ENCODE measurements at places on chromosomes 5 and 9. TPM values are rescaled to one million over a fixed set of nuclear protein-coding genes. Genes with fewer than 3 reads are reported as not detected.

GRCh38 chr9:127634698-127635097, 22.6 kb downstream of the STXBP1 start:
- DNase-seq, result no peak

DNA sequence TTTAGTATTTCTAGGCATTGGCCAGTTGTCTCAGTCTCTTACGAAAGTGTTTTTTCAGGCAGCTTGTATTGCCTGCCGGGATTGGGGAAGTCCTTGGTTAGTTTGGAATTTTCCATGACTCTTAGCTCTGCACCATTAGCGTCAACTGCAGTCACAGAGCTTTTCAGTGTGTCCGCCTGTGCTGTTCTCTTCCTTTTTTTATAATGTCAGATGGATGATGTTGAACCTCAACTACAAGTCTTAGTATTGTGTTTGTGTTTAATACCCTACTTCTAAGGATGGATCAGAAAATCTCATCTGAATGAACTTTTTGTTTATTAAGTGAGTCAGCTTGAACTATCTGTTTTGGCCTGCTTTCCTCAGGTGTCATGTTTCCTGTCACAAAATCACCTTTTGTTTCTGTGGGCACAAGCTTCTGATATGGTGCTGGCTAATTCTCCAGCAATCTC, 33.1 kb downstream of the ATP6V0E1 start:
- DNase-seq, result no peak

GRCh38 chr5:177964471-177964870, 31.6 kb downstream of the PROP1 start:
- DNase-seq, result no peak

DNA sequence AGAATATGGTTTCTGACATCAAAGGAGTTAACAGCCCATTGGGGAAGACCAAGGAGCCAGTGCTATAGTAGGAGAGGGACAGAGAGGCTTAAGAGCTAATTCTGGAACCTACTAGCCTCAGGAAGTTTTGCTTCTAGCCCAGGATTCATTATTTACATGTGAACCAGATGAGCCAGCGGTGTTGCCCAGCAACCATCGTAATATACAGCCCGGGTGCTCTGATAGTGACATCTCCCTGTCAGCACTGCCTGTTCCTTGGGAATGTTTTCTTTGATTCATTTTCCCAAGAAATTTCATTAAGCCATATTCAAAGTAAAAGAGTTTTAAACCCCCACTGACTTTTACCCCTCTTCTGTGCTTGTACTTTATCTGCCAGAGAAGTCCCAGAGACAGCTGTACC, 217.4 kb upstream of the ADAMTSL1 start:
- DNase-seq, result no peak

DNA sequence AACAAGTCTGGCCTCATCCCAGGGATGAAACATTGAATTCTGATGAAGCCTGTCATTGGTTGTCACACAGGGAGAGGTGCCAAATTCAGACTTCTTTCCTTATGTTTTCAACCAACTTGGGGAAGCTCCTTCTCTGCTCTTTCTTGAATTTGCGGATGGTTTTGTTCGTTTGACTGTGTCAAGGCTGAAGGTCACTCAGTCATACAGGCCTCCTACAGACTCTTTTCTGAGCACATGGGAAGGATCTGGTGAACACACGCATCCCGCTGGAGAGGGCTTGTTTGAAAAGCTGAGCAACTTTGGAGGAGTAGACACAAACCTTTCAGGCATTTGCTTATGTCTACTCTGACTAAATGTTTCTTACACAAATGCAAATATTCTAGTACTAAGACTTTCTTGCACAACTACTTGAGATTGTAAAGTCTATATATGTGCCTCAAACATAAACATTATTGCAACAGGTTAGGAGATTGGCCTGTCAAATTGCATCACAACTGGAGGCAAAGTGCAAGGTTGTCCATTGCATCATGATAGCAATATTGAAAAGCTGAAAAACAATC, 151.5 kb upstream of the NR3C1 start:
- no peak for DNase-seq

GRCh38 chr5:177429248-177430040, 3.0 kb downstream of the GRK6 start:
- DNase-seq, result no peak

GRCh38 chr5:81749561-81750307, 1.2 kb downstream of the SSBP2 start:
- peak; percentile 40 for DNase-seq

- no peak for DNase-seq
Observed at GRCh38 chr9:124480621-124480981, 26.6 kb downstream of the NR5A1 start.

DNA sequence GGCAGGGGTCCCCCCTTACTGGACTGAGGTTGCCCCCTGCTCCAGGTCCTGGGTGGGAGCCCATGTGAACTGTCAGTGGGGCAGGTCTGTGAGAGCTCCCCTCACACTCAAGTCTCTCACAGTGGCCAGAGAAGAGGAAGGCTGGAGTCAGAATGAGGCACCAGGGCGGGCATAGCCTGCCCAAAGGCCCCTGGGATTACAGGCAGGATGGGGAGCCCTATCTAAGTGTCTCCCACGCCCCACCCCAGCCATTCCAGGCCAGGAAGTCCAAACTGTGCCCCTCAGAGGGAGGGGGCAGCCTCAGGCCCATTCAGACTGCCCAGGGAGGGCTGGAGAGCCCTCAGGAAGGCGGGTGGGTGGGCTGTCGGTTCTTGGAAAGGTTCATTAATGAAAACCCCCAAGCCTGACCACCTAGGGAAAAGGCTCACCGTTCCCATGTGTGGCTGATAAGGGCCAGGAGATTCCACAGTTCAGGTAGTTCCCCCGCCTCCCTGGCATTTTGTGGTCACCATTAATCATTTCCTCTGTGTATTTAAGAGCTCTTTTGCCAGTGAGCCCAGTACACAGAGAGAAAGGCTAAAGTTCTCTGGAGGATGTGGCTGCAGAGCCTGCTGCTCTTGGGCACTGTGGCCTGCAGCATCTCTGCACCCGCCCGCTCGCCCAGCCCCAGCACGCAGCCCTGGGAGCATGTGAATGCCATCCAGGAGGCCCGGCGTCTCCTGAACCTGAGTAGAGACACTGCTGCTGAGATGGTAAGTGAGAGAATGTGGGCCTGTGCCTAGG, at the start of gene CSF2:
CSF2 (plus strand) TSS at position 559 of the 783 bp plus-strand sequence; CDS start at position 594, 35 bp downstream.
- DNase-seq, result no peak

The UAP1L1 gene
- 6.9 TPM for total RNA-seq

The PCDHAC2 gene
- total RNA-seq, result 2.8 TPM

The CCDC192 gene
- not detected for total RNA-seq

The SLC34A3 gene
- total RNA-seq, result not detected

The SV2C gene
- total RNA-seq, result 1.3 TPM

The PTCD2 gene
- 10.1 TPM for total RNA-seq

The ANKRD18A gene
- 4.3 TPM for total RNA-seq
